Activated CD4-positive, alpha-beta T cell treated with anti-CD3 and anti-CD28 coated beads, Interleukin-2, amount 50 U/mL, for 48 hours (primary cell): ENCODE measurements at places on chromosomes 2 and 18.

DNA sequence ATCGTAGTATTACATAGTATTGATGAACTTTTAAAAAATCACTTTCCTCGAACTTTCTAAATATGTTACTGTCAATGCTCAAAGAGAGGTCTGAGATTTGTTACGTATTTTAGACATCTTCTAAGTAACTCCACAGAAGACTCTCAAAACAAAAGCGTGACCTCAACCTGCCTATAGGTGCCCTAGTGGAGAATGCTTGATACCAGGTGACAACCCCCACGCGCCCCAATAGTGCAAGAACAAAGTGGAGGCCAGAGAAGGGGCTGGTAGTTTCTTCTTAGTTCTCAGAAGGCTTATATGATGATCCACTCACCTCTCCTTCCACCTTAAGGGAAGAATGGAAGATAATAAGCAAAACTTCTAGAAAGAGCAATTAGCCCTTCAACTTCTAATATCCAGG, 102.6 kb downstream of the ANKRD44 start:
- DNase-seq = no peak

DNA sequence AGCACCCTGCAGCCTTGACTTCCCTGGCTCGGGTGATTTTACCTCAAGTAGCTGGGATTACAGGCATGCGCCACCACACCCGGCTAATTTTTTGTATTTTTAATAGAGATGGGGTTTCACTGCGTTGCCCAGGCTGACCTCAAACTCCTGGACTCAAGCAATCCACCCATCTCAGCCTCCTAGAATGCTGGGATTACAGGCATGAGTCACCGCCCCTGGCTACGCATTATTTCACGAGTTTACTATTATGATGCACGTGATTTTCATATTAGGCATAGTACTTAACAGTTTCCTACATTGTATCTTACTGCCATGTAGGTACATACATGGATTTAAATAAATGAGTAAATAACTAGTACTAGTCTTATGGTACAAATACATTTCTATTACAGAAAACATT, 4.4 kb downstream of the DYNC2LI1 start:
- no peak for DNase-seq

GRCh38 chr2:41441958-41442357, 605.9 kb upstream of the PKDCC start:
- no peak for DNase-seq

DNA sequence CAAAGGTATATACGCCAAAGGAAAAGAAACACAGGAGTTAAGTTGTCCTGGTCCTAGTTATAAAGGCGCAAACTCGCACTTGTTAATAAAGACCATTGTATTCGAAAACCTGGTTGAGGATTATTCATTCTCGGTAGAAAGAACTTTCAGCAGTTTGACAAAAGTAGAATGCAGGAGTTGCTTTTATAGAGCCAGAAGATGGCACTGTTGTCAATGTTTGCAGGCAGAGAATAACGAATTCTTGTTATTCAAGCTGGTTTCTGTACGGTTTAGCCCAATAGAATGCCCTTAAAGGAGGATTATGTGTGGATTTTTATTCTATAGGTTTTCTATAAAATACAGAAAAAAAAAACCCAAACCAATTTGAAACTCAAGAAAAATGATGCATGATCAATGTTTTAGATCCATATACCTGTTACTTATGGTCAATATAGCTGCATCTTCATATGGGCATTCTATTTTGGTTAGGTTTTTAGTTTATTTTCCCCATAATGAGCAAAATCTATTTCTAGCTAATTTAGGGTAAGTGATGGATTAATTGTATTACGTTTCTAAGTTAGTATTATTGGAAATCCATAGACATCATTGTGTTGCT, 510.3 kb downstream of the PLCL1 start:
- DNase-seq = no peak

DNA sequence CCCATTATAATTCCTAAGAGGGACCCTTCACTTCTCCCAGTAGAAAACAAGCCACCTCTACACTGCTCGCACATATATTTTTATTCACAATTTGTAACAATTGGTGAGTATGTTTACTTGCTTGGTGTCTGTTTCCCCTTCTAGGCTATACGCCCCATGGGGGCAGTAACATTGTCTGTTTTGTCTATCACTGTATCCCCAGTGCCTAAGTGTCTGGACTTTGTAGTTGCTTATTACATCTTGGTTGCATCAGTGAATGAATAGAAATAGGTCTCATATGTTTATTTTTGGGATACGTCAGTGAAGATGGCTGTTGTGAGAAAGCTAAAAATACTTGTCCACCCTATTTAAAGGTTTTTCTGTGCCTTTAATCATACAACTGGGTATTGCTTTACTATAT, 87.4 kb upstream of the ITGB6 start:
- DNase-seq = no peak

GRCh38 chr2:86543793-86544192, 19.4 kb downstream of the CHMP3 start:
- DNase-seq = no peak

GRCh38 chr2:32314886-32315285, 37.2 kb downstream of the YIPF4 start:
- no peak for DNase-seq

GRCh38 chr18:53997064-53997463, 227.4 kb downstream of the MBD2 start:
- no peak for DNase-seq
